ENCODE measurements at places on chromosomes 7 and 10.

DNA sequence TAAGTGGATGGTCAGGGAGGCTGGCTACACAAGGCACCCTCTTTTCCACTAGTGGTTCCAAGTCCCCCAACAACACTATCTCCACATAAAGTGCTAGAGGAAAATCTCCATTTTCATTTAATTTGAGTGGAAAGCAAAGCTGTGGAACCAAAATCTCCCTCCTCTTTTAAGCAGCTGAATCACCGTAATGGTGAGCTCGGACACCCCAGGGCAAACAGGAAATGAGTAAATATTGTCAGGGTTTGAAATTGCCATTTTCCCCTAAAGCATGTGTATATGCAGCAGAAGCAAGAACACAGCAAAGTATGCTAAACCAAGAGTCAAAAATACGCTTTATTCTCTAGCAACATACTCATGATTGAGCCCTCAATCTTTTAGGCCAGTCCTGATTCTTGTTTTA lies 143.7 kb downstream of the GPAM start:
- no peak for DNase-seq

DNA sequence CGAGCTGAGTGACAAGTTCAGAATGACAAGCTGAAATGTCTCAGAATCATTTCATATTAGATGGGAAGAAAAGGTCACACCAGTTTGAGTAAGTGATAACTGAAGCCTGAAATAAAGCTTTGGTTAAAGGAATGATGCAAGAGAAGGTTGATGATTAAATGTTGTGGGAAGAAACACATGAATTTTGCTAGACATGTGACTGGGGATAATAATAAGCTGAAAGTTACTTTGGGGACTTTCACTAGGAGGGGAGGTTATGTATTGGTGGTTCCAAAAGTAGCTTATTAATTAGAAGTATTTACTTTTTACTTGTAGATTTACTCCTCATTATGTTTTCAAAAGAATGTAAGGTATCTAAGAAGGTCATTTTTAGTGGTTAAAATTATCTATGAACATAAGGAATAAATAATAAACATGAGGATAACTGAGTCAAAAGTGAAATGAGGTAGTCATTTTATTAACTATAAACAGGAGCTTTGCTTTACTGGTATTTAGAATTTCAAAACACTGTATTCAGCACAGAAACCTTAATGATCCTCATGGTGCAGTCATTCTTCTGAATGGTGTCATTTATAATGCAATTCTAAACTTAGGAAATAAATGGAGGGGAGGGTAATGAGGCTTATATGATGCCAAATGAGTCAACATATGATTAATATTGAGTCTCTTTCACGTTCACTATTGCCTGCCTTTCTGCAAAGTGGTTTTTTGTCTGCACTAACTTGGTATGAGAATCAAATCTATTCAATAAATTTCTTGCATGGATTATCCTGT lies 63.7 kb downstream of the PRKG1 start:
- no peak for DNase-seq

DNA sequence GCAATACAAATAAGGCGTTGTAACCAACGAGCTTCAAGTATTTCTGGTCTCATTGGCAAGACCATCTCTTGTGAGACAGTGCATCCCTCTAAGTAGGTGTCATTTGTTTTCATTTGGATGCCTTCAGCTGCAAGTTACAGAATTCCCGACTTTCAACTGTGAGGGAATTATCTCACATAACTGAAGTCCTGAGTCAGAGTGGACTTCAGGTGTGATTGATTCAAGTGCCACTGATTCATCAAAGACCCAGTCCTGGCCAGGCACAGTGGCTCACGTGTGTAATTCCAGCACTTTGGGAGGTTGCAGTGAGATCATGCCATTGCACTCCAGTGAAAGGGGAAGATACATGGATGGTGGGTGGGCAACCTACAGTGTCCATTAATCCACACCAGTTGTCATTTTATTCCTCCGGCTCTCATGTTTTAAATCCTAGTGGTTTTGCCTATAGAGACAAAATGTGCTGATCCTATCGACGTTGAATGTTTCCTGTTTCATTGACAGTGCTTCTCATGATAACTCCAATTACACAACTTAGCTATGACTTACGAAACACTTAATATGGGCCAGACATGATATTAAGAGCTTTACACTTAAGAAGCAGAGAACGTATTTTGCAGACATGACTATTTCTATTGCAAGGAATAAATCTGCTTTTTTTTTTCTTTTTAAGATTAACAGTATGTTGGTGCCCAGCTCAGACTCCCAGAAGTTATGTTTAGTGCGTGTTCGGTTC lies 268.0 kb downstream of the FRMD4A start:
- DNase-seq = no peak

GRCh38 chr10:122508021-122508420 lies 46.7 kb downstream of the HTRA1 start:
- DNase-seq = no peak

GRCh38 chr10:119871881-119872609 lies 598 bp downstream of the MCMBP start:
- DNase-seq = peak; percentile 25

GRCh38 chr7:103119791-103120291 lies 29.1 kb downstream of the NAPEPLD start:
- no peak for DNase-seq

- DNase-seq = no peak
These were observed 66.8 kb downstream of the DNAJC12 start for GRCh38 chr10:67771200-67771599.

- peak; percentile 48 for DNase-seq
These were observed 8.3 kb downstream of the NOD1 start for GRCh38 chr7:30470163-30470770.
